ENCODE measurements at places on chromosomes 1 and 21.

GRCh38 chr21:44838039-44838895, 20.4 kb upstream of the SUMO3 start:
- no peak for DNase-seq

GRCh38 chr1:207312604-207312920, 8.9 kb upstream of the CD55 start:
- no peak for DNase-seq

DNA sequence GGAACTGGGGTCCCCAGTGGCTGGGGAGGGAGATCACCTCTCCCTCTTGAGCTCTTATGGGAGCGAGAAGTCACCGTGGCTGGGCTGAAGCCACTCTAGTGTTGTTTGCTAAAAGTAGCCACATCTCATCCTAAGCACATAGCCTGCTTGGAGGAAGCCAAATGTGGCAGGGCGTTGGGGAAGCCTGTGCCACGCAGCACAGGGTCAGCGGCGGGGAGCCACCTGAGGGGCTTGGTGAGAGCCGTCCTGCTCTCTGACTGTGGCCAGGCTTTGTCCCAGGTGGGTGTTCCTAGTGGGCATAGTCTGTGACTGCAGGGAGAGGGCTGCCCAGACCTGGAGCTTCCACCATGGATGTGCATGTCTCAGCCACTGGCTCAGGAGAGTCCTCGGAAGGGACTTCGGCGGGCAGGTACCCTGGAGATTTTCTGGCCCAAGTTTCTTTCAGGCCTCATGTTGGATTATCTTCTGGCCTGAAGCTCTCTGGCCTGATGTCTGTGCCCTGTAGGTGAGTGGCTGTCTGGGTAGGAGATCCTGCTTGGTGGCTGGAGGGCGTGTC, 38.9 kb downstream of the MORN1 start:
- DNase-seq: no peak

DNA sequence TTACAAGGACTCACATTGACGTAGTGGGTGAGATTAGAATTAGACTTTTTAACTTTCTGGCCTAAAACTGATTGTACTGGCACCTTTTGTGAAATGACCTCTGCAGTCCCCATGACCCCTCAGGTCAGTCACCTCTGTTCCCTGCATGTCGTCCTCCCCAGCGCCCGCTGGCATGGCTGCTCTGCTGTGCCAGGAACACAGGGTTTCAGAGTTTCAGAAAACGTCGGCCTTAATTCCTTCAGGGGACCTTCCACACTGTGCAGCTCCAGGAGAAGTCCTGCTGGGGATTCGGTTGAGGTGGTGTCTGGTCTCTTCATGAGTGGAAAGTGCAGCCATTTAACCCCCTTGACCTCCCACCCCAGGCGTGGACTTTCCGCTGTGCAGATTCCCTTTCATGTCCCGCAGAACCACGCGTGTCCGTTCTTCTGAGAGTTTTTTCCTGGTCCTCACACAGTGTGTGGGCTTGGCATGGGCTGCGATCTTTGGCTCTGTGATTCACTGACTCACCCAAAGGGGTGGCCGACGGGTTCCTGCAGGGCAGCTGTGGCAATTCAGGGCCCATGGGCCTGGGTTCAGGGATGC, 158.4 kb upstream of the COL6A1 start:
- no peak for DNase-seq

DNA sequence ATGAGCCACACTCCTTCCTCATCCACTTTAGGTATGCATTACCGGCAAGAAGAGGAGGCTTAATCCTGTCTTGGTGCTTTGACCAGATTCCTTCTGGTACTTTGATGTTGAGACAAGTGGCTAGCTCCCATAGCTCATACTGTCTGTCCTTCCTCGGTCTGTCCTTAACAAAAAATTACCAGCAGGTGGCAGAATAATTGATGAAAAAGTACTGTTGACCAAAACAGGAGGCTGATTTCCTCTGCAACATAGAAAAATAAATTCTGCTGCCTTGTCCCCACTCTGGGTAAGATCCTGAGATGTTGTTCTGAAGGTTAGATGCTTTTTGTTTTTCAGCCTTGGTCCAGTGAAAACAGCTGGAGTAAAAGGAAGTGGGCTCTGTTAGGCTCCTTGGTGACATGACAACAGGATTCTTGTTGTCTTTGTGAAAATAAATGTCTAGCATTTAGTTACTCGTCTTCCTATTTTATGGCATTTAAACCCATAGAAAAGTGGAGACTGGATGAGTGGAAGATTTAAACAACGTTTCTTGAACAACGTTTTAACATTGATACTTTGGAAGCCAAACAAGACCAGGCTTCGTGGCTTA, 11.2 kb upstream of the HJV start:
- no peak for DNase-seq

DNA sequence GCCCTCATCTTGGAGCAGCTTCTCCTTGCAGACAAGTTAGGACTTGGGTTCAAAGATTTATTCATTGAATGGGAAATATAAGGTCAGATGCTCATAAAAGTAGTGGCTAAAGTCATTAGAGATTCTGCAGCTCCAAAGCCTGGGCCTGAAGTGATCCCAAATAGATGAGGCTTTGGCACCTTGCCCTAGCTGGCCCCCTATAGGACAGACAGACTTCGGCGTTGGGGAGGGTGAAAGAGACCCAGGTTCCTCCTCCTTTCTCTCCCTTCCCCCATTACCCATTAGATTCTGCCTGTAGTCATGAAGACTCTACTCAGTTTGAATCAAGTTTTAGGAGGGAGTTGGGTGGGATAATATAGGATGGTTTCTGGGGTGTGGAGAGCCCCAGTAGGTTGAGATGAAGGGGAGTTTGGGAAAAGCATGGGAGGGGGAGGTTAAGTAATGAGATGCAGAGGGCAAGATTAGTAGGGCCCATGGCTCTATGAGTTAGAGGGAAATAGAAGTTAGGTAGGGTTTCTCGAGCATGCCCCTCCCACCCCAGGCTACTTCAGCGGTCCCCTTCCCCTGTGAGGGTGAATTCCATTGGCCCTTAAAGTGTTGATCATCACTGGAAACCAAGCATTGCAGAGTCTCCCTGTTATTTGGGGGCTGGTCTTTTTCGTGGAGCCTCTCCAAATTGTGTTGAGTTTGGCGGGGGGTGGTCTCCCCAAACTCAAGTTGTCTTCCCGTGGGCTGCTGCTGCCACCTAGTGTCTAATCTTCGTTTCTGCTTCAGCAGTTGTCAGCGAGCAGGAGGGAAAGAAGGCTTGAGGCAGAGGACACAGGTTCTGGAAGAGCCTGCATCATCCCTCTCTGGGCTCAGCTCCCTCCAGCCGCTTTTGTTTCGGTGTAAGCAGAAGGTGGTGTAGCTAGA, 2.1 kb upstream of the AHDC1 start:
- DNase-seq: peak; percentile 33

DNA sequence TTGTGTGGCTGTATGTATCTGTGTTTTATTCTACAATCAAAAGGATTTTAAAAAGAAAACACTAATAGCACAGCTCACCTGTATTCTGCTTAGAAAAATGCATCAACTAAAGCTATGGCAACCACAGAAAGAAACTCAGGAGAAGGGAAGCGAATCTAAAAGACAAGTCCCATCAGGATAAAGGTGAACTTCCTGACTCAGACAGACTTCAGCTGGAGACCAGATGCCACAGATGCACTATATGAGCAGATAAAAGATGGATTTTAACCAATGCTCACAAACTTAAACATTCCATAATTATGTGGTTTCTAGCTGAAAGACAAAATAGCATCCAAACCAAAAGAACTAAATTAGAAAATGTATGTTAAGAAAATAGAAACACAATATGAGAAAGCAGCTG, 231.0 kb downstream of the RERE start:
- DNase-seq: no peak

DNA sequence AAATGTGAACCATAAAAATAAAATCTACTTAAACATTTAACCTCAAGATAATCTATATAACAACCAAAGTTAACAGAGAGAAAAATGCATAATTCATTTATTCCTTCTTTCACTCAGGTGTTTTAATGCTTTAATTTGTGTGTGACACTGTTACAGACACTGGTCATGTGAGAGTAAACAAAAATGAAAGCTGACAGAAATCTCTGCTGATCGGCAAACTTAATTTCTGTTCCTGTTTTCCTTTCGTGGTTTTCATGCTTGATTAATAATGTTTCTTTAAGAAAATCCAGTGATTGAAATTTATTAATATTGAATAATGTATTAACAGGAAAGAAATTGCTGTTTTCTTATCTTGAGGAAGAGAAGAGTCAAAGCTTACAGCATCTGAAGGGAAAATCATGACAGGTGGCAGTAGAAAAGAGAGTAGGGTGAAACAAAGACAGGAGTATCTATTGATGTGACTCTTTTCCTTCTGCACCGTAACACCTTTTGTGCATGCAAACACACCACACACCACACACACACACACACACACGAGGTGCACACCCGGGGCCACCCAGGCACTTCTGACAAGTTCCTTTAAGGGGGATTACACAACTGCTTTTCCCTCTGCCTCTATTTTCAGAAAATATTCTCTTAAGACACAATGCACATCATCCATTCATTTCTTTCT, 1.6 kb downstream of the OR2AK2 start:
- no peak for DNase-seq

DNA sequence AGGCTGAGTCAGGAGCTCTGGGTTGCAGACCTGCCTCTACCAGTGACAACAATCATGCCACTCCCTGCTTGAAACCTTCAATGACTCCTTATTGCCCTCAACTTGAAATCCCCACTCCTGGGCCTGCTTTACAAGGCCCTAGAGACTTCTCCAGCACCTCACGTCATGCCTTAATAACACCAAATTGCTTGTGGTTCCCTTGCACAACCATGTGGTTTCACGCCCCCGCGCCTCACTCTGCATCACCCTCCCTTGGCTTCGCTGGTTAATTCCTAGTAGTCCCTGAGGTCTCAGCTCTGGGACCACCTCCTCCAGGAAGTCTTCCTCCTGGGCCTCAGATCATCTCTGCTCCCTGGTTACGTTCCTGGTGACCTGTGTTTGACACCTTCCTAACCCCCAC, 33.0 kb downstream of the EPHA2 start:
- peak; percentile 55 for DNase-seq

DNA sequence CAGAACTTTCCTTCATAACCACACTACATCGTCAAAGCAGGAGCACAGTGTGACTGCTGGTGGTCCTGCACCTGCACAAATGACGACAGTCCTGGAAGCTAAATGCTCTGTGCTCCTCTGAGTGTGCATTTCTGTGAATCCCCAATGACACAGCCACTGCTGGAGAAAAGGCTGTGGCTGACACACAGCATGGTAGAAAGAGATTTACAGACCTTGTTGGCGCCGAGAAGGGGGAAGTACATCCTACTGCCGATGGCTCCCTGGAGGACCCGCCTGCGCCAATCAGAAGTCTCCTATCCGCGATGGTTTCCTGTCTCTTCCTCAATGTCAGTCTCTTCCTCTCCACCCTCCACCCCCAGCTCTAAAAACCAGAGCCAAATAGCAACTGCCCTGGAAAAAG, 115.4 kb upstream of the RAB4A start:
- DNase-seq: no peak
